ENCODE measurements at places on chromosomes 13 and 19. TPM values are rescaled to one million over a fixed set of nuclear protein-coding genes. Genes with fewer than 3 reads are reported as not detected.

- no peak overlapping the region for H3K27ac ChIP-seq
- H3K27me3 ChIP-seq: no peaks in the 10 kb centered on the region
- peaks cover 55% of the 10 kb centered on the region for H3K36me3 ChIP-seq
- no peak overlapping the region for H3K4me3 ChIP-seq
- peaks cover 13% of the 10 kb centered on the region for H3K4me1 ChIP-seq
Measured at GRCh38 chr13:98848746-98849145, 96.3 kb upstream of the SLC15A1 start.

DNA sequence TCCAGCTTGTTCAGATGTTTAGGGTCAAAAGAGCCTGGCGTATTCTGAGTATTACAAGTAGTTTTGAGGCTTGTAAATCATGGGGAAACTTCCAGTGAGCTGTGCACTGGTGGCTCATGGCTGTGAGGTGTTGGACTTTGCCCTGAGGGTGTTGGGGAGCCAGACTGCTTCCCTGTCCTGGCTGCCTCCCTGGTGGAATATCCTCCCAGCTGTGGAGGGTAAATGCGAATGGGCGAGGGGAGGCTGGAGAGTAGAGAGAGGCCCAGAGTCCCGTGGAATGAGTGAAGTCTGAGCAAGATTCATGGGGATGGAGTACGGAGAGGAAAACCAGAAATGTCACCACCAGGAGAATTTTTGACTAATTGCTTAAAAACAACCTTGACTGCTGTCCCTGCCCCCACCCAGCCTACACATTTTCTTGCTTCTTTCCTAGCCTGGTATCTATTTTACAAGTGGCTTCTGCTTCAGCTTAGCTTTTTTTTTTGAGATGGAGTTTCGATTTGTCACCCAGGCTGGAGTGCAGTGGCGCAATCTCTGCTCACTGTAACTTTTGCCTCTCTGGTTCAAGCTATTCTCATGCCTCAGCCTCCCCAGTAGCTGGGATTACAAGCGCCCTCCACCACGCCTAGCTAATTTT is 3.7 kb downstream of the SNRPA start:
- DNase-seq: no peak
- H3K36me3 ChIP-seq: peaks cover 48% of the 10 kb centered on the region
- peaks cover 17% of the 10 kb centered on the region for H3K4me1 ChIP-seq
- H3K27ac ChIP-seq: no peak overlapping the region

The OSCAR gene
- 0.09 TPM for total RNA-seq

GRCh38 chr19:33063753-33064457 is 783 bp downstream of the RHPN2 start:
- DNase-seq: no peak
- no peaks in the 10 kb centered on the region for H3K36me3 ChIP-seq
- H3K27ac ChIP-seq: no peak overlapping the region
- peaks cover 41% of the 10 kb centered on the region for H3K27me3 ChIP-seq
- peaks cover 8% of the 10 kb centered on the region for H3K4me1 ChIP-seq
- H3K4me3 ChIP-seq: peak overlapping the region; percentile 11

DNA sequence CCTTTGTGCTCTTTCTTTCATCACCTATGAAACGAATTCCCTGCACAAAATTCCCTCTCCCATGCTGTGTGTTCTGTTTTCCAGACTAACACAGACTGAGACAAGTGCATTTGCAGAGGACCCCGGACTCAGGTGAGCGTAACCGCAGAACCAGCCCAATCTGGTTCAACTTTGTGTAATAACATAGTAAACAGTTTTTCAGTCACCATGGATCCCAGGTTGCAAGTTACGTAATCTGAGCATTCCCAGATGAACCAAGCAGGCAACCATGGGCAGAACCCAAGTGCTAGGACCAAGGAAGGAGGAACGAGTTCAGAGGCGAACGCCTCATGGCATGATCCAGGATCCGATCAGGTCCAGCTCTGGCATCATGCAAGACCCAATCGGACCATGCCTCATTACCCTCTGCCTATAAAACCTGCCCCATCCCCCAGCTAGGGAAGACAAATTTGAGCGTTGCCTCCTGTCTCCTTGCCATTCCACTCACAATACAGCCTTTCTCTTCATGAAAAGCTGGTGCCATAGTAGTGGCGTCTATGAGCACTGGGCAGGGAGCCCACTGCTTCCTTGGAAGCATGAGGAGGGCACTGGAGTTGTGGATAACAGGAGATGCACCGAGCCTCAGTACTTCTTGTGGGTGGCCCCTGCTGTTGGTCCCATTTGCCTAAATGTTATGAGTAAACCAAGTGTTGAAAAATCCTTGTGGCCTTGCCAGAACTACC is 107.6 kb downstream of the ABCC4 start:
- DNase-seq: no peak
- H3K4me3 ChIP-seq: no peak overlapping the region
- peaks cover 4% of the 10 kb centered on the region for H3K4me1 ChIP-seq
- no peak overlapping the region for H3K27ac ChIP-seq
- H3K27me3 ChIP-seq: no peaks in the 10 kb centered on the region

DNA sequence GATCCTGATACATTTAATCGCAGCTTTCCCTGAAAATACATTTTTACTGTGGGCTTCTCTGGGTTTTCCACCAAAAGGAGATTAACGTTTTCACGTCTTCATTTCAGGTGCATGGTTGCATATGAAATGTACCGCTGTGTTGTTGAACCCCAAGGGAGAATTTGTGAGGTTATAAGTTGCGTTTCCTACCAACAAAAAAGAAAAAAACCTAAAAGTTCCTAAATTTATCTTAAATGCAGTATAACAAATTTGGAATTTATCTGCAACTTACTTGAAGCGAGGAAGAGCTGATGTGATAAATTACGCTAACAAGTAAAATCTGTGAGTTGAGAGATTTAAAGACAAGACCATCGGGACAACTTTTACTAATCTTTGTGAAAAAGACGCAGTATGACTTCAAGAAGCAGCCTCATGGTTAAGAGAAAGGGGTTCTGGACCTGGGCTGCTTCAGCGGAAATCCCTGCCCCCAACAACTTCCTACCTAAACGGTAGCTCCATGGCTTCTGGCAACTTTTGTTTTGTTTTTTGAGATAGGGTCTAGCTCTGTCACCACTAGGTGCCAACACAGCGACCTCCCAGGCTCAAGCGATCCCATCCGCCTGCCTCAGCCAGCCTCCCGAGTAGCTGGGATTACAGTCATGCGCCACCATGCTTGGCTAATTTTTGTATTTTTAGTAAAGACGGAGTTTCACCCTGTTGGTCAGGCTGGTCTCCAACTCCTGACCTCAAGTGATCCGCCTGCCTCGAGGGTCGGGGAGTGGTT is 958 bp upstream of the OBI1 start:
- peaks cover 6% of the 10 kb centered on the region for H3K27me3 ChIP-seq
- H3K4me3 ChIP-seq: peak overlapping the region; percentile 89
- H3K4me1 ChIP-seq: peaks cover 7% of the 10 kb centered on the region
- no peaks in the 10 kb centered on the region for H3K36me3 ChIP-seq
- no peak overlapping the region for H3K27ac ChIP-seq

DNA sequence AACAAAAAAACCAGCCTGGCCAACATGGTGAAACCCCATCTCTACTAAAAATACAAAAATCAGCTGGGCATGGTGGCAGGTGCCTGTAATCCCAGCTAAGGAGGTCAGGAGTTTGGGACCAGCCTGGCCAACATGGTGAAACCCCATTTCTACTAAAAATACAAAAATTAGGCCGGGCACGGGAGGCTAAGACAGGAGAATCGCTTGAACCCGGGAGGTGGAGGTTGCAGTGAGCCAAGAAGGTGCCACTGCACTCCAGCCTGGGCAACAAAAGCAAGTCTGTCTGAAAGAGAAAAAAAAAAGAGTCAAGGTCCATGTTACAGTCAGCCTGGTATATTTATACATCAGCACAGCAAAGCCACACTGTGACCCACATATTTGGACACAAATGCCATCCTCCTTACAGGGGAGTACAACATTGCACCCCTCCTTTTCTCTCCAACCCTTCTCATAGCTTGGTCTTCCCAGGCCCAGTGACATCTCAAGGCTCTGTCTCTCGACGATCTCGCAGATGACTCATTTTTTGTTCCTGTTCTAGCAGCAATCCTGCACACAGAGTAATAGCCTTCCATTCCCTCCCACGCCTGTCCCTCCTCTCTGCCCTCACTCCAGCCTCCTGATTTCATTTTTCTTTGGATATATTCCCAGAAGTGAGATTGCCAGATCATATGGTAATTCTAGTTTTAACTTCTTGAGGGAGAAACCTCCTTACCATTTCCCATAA is 21.0 kb upstream of the DPP9 start:
- DNase-seq: peak; percentile 93
- H3K27ac ChIP-seq: peak overlapping the region; percentile 47
- H3K36me3 ChIP-seq: no peaks in the 10 kb centered on the region
- H3K4me3 ChIP-seq: no peak overlapping the region

The SYT3 gene
- 0.09 TPM for total RNA-seq

- no peak for DNase-seq
- H3K36me3 ChIP-seq: no peaks in the 10 kb centered on the region
- H3K4me1 ChIP-seq: no peaks in the 10 kb centered on the region
- no peak overlapping the region for H3K4me3 ChIP-seq
Measured at GRCh38 chr13:36606060-36606459, 67.8 kb upstream of the SERTM1 start.

GRCh38 chr19:49856574-49857021 is 5.6 kb downstream of the PTOV1 start:
- no peak overlapping the region for H3K4me3 ChIP-seq
- H3K36me3 ChIP-seq: peaks cover 79% of the 10 kb centered on the region
- H3K4me1 ChIP-seq: peaks cover 40% of the 10 kb centered on the region
- H3K27me3 ChIP-seq: no peaks in the 10 kb centered on the region
- no peak for DNase-seq

The PPP1R12C gene
- 59.9 TPM for total RNA-seq

The UPK1A gene
- not detected for total RNA-seq

- H3K27me3 ChIP-seq: no peaks in the 10 kb centered on the region
- no peak overlapping the region for H3K27ac ChIP-seq
- H3K4me3 ChIP-seq: no peak overlapping the region
- no peaks in the 10 kb centered on the region for H3K36me3 ChIP-seq
- no peaks in the 10 kb centered on the region for H3K4me1 ChIP-seq
Measured at GRCh38 chr13:80329250-80329649, 11.7 kb downstream of the SPRY2 start.

GRCh38 chr19:3721887-3722442 is 13.8 kb downstream of the TJP3 start:
- DNase-seq: no peak
- peaks cover 4% of the 10 kb centered on the region for H3K4me1 ChIP-seq
- H3K36me3 ChIP-seq: no peaks in the 10 kb centered on the region
- H3K27ac ChIP-seq: no peak overlapping the region

- no peak overlapping the region for H3K4me3 ChIP-seq
- DNase-seq: no peak
- no peaks in the 10 kb centered on the region for H3K27me3 ChIP-seq
- H3K4me1 ChIP-seq: no peaks in the 10 kb centered on the region
- H3K27ac ChIP-seq: no peak overlapping the region
Measured at GRCh38 chr19:7570761-7571160, 24.9 kb upstream of the CAMSAP3 start.

The TFPT gene
- 16.6 TPM for total RNA-seq

DNA sequence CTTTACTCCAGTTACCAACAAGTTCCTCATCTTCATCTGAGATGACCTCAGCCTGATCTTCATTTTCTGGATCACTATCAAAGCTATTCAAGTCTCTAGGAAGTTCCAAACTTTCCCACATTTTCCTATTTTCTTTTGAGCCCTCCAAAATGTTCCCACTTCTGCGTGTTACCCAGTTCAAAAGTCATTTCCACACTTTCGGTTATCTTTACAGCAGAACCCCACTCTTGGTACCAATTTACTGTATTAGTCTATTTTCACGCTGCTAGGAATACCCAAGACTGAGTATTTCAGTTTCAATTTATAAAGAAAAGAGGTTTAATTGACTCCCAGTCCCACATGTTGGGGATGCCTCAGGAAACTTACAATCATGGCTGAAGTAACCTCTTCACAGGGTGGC is 274.3 kb downstream of the FGF9 start:
- DNase-seq: no peak
- H3K4me1 ChIP-seq: no peaks in the 10 kb centered on the region
- H3K27me3 ChIP-seq: no peaks in the 10 kb centered on the region
- H3K4me3 ChIP-seq: no peak overlapping the region
- H3K36me3 ChIP-seq: no peaks in the 10 kb centered on the region

- no peak overlapping the region for H3K4me3 ChIP-seq
- no peaks in the 10 kb centered on the region for H3K27me3 ChIP-seq
- no peak for DNase-seq
- H3K36me3 ChIP-seq: no peaks in the 10 kb centered on the region
- H3K4me1 ChIP-seq: no peaks in the 10 kb centered on the region
Measured at GRCh38 chr13:74367193-74367592, 233.0 kb upstream of the KLF12 start.

GRCh38 chr13:56615572-56615971 is 525.1 kb upstream of the PRR20A start:
- H3K27me3 ChIP-seq: no peaks in the 10 kb centered on the region
- no peak for DNase-seq
- no peak overlapping the region for H3K4me3 ChIP-seq

DNA sequence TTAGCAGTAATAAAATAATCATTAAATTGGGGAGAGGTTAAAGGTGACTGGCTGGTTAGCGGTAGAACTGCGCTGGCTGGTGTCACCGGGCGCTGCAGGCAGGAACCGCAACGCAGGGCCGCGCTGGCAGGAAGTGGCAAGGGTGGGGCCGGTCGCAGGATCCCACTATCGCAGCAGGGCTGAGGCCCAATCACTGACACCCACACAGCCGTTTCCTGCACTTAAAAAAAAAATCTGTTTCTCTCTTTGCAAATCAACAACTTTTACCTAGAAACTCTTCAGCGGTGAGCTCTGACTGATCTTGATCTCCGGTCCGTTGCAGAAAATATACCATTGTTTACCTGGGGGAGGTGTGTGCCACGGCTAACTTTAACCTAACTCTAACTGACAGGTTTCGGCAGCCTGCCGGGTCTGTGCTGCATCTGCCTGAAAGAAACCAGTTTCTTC is 46.9 kb downstream of the KLF2 start:
- no peak for DNase-seq
- H3K4me3 ChIP-seq: no peak overlapping the region
- H3K27me3 ChIP-seq: peaks cover 2% of the 10 kb centered on the region

The ZNF576 gene
- 7.8 TPM for total RNA-seq
